ENCODE measurements at places on chromosomes 5 and 9.

GRCh38 chr5:113266913-113267227, 167.9 kb downstream of the TSSK1B start:
- no peak for DNase-seq

DNA sequence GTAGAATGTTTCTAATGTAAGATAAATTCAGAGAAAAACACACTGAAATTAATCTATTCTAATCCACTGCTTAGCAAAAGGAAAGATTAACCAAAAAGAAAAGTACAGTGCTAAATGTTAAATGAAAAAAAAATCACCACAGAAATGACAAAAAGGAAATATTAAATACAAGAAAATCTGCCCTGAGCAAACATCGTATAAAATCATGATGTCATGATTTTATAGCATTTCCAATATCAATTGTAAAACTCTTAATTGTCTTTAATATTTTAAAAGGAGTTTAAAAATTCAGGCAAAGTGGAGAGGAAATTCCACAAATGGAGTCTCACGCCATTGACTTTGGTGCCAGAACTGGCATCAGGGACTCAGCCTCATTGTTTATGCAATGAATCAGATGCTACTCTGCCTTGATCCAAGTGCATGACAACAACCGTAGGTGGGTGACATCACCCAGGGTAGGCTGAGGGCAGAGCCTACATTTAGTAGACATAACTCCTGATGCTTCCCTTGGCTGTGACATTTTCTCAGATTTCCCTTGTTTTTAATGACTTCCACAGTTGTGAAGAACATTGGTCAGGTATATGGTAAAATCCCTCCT, 696.8 kb downstream of the SEMA5A start:
- DNase-seq = peak; percentile 73

- DNase-seq = no peak
These were observed 8.9 kb downstream of the CDC42SE2 start for GRCh38 chr5:131272724-131273123.

DNA sequence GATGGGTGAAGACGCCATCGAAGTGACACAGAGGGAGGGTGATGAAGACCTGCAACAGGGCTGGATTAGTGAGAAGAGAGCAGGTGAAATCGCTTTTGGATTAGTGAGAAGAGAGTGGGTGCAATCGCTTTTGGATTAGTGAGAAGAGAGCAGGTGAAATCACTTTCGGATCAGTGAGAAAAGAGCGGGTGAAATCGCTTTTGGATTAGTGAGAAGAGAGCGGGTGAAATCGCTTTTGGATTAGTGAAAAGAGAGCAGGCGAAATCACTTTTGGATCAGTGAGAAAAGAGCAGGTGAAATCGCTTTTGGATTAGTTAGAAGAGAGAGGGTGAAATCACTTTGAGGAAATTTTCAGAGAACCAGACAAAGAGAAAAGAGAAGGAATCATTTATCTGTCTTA, 67.2 kb upstream of the TRIO start:
- no peak for DNase-seq

DNA sequence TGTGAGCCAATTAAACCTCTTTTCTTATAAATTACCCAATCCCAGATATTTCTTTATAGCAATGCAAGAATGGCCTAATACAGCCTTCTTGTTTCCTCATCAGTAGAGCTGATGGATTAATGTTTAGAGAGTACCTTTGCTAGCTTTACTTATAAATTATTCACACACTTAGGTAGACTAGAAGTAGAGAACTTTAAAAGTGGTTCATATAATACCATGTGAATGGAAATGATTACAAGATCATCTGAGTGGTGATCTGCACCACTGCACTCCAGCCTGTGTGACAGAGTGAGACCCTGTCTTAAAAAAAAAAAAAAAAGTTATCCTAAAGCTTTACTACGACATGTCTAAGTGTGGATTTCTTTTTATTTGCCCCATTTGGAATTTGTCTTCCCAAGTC, 23.2 kb upstream of the LRRTM2 start:
- no peak for DNase-seq
